ENCODE measurements at places on chromosomes 13 and 19. TPM values are rescaled to one million over a fixed set of nuclear protein-coding genes. Genes with fewer than 3 reads are reported as not detected.

GRCh38 chr13:30039511-30039911 lies 189.1 kb upstream of the UBL3 start:
- H3K27me3 ChIP-seq: no peaks in the 10 kb centered on the region
- no peaks in the 10 kb centered on the region for H3K4me1 ChIP-seq
- H3K4me3 ChIP-seq: no peak overlapping the region
- H3K36me3 ChIP-seq: no peaks in the 10 kb centered on the region

ITGBL1 gene
- 1.4 TPM for total RNA-seq

DNA sequence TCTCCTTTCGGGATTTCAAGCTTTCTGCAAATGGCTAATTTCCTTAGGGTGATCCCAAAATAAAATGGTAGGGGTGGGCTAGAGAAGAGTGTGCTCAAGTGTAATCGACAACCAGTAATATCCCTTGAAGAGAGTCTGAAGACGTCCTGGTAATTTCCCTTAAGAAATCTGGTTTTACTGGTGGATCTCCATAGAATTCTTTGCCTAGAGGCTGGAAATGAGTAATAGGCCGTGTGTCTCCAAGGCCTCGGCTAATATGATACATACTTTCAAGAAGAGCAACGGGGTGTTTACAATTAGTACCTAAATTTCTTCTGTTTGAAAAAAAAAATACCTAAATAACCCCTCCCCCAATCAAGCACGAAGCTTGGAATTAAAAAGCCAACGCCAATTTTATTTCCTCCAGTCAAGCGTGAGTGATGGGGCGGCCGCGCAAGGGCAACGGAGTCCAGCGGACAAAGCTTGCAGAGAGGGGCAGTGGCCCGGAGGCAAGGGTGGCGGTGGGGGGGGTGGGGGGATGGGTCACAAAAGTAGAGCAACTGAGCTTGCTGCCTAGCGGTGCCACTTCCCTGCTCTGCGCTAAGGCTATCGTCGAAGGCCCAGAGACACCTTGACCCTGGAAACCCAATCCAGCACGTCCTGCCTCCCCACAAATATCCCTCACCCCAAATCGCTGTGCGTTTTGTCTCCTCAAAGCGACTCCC lies 7.8 kb downstream of the SOX21 start:
- no peak overlapping the region for H3K4me3 ChIP-seq
- H3K27ac ChIP-seq: no peak overlapping the region
- H3K4me1 ChIP-seq: no peaks in the 10 kb centered on the region
- no peak for DNase-seq

EPS8L1 gene
- total RNA-seq: 0.60 TPM

DNA sequence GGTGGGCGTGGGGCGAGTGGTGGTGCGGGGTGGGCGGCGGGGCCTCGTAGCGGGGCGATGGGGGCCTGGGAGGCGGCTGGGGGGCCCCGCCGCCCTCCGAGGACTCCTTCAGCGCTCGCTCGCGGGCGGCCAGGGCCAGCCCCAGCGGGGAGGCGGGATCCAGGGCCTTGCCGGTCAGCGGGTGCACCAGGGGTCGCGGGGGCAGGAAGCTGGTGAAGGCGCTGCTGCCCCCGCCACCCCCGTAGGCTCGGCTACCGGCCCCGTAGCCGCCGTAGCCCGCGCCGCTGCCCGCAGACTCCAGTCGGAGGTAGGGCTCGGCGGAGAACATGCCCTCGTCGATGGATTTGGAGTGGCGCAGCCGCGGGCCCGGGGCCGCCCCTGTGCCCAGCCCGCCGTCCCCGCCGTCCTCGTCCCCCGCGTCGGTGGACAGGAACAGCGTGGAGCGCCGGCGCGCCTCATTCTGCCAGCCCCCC lies 18.6 kb downstream of the C19orf81 start:
- H3K27me3 ChIP-seq: peaks cover 35% of the 10 kb centered on the region
- H3K4me3 ChIP-seq: no peak overlapping the region
- no peak for DNase-seq
- no peaks in the 10 kb centered on the region for H3K4me1 ChIP-seq
- no peaks in the 10 kb centered on the region for H3K36me3 ChIP-seq
- no peak overlapping the region for H3K27ac ChIP-seq
